ENCODE measurements at places on chromosomes 3 and 15.

DNA sequence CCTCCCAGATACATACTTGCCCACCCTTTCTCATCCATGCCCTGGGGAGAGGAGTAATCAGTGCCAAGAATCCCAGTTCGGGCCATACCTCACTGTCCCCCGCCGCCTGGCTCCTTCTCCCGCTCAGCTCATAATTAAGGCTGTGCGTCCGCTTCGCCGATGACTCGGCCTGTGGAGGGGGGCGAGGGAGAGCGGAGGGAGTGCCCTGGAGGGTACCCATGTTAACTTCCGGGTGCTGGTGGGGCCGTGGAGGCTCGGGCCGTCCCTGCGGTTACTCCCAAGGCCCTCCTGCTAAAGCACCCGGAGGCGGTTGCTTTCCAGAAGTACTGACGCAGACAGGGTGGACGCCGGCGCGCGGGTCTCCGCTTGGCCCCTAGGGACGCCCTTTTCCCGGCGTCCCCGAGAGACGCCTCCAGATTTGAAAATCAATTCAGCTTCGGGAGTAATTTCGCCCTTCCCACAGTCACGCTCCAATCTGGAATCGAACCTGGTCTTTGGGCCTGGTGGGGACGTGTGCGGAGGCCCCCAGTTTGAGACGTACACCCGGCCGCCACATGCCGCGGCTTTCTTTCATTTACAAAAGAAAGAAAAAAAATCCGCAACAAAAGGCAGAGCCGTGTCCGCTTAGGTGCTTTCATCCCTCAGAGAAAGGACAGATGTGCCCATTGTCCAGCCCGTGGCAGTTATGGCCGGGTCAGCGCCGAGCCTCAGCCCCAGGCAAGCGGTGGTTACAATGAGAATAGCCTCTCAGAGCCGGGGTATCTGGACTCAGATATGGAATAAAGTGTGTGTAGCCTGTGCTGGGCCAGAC is 1.0 kb upstream of the ONECUT1 start:
- DNase-seq = no peak

- no peak for DNase-seq
Measured at GRCh38 chr15:74374648-74375302, 7.3 kb upstream of the CYP11A1 start.

DNA sequence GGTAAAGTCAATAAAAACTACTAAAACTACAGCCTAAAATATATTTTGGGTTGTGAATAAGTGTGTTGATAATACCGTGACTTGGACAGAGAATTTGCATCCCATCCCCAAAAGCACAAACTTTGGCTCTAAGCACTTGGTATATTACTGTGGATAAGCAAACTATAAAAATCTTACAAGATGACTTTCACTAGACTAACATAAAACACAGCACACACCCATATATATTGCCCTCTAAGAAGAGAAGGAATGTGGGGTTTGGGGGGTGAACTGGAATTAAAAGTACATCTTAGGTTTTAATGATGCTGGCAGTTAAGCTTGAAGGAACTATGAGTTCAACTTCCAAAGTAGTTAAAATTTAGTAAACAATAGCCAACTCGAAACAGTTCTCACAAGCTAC is 28.7 kb upstream of the CSPG5 start:
- no peak for DNase-seq

- no peak for DNase-seq
Measured at GRCh38 chr3:21517184-21517583, 233.8 kb downstream of the ZNF385D start.

- DNase-seq = no peak
Measured at GRCh38 chr3:189118896-189119295, 52.9 kb upstream of the TPRG1 start.

GRCh38 chr3:195286115-195286872 is 15.3 kb upstream of the XXYLT1 start:
- no peak for DNase-seq

DNA sequence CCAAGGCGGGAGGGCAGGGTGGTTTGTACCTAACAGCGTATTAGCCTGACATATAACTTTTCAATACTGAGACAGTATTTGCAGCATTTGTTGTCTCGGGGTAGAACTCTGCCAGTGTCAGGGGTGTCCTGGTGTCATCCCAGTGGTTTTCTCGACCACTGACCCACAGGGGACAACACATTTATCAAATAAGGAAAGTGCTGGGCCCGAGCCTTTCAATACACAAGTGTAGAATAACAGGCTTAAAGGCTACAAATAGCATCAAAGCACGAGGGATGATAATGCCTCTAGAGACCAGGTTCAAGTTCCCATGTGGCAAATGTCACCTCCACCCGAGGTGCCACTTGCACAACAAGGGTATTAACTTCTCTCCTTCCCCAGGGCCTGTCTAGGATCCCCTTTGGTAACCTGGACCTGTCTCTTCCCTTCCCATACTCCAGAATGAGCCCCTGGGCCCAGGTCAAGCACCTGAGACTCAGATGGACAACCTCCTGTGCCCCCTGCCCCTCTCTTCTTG is 9.5 kb upstream of the SLC6A6 start:
- no peak for DNase-seq

DNA sequence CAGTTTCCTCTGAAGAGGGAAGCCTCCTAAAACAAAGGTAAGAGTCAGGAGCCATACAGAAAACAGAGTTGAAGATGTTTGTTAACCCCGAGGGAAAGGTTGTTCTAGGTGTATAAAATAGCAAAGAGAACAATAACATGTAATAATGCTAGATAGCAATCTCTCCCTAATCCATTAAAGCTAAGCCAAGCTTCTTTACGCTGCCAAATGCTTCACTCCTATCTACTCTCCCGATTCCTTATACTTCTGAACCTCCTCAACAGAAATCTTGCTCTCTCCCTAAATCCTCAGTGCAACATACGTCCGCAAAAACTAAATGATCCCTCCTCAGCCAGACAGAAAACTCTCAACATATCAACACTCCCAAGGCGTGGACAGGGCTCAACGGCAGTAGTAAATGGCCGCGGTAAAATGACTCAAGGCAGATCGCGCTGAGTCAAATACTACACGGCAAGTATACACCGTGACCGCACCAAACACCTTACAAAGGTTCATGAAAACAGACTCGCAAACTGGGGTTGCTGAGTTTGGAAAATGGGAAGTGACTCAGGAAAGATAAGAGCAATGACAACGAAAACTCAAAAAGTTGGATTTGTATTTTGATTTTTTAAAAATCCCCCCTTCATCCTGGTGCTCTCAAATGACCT is 682 bp downstream of the CLDND1 start:
- peak; percentile 60 for DNase-seq

Data from NB4 (cell line).